ENCODE measurements at places on chromosomes 3 and 15.

- no peak for DNase-seq
Measured at GRCh38 chr3:77039606-77040171, at the start of gene ROBO2. Gene ROBO2 (plus strand): TSS chr3:77040099. CDS start chr3:77040786, 687 bp downstream.

GRCh38 chr3:183954875-183955274 lies 62.8 kb downstream of the ABCC5 start:
- DNase-seq = no peak

DNA sequence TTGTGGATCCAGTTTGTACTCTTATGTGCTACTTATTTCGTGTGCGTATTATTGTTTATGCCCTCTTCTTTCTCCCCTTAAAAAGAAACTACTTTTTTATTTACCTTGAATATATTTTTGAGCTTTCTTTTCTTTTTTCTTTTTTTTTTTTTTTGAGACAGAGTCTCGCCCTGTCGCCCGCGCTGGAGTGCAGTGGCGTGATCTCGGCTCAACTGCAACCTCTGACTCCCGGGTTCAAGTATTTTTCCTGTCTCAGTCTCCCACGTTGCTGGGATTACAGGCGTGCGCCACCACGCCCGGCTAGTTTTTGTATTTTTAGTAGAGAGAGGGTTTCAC lies 1.5 kb downstream of the SLC25A38 start:
- no peak for DNase-seq

DNA sequence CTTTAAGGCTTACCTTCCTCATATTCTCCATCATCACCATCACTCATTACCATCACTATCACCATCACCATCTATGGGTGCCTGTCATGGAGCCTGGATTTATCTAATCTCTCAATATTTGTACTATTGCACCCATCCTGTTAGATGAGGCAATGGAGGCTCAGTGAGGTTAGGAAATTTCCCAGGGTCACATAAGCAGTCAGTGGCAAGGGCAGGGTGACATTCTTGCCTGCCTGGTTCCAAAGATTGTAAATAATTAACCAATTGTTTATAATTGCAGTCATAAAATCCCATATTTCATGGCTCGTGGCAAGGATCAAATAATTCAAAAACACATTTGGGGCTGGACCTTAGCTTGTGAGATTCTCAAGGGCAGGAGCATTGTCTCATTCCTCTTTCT lies 55.2 kb downstream of the MGLL start:
- DNase-seq = no peak

DNA sequence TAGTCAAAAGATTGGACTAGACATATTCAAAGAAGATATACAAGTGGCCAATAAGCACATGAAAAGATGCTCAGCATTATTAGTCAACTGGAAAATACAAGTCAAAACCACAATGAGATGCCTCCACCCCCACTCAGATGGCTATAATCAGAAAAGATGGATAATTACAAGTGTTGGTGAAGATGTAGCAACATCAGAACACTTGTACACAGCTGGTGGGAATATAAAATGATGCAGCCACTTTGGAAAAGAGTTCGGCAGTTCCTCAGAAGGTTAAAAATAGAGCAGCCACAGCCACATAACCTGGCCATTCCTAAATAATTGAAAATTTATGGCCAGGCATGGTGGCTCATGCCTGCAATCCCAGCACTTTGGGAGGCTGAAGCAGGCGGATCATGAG lies 38.4 kb downstream of the HEG1 start:
- no peak for DNase-seq

- DNase-seq = no peak
Measured at GRCh38 chr3:64344721-64345207, 119.5 kb upstream of the PRICKLE2 start.

DNA sequence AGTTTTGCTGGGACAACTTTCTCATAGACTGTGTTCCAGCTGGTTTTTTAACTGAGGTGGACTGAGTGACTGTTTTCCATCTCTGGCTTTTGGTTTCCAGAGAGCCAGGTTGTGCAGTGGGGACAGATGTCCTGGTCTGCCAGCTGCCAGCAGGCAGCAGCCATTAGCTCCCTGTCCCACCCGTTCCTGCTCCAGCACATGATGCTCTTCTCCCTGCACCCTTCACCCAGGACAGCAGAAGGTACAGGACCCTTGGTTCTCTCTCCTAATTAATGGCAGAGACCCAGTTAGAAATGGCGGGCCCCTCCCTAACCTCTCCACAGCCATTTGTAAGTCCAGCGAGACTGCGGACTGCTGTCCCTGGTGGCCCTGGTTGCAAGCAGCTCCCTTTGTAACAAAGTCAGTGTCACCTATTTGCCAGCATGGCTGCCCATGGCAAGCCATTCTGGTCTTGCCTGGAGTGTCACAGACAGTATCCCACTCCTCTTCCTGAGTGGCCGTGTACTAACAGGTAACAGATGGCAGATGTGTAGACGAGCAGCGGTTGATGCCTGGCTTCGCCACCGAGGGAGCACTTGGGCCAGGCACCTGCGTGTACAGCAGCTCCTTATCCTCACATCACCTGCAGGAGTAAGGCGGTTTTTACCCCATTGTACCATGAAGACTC lies 148.3 kb downstream of the DNAJB8 start:
- no peak for DNase-seq

- no peak for DNase-seq
Measured at GRCh38 chr3:39205131-39205530, 12.7 kb upstream of the XIRP1 start.

DNA sequence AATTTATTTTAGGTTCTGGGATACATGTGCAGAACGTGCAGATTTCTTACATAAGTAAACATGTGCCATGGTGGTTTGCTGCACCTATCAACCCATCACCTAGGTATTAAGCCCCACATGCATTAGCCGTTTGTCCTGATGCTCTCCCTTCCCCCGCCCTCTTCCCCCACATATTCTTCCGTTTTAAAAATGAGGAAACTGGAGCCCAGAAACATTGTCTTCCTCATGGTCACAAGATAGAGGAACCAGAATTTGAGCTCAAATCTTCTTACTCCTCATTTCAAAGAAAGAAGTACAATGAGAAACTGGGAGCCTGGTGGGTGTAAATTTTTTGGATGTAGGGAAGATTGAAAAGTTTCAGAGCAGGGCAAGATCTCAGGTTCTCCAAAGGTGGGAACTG lies 56.1 kb upstream of the USP3 start:
- DNase-seq = no peak
